ENCODE measurements at places on chromosomes 7 and 10.

- H3K4me3 ChIP-seq, result no peak overlapping the region
- no peak for DNase-seq
- no peak overlapping the region for H3K27ac ChIP-seq
- H3K36me3 ChIP-seq, result no peaks in the 10 kb centered on the region
Observed at GRCh38 chr7:132112657-132113056, 463.6 kb downstream of the PLXNA4 start.

GRCh38 chr7:149278396-149278795 is 16.4 kb downstream of the ZNF783 start:
- H3K27me3 ChIP-seq, result no peaks in the 10 kb centered on the region
- no peak overlapping the region for H3K4me3 ChIP-seq
- H3K4me1 ChIP-seq, result no peaks in the 10 kb centered on the region
- H3K36me3 ChIP-seq, result peaks cover 90% of the 10 kb centered on the region
- H3K27ac ChIP-seq, result no peak overlapping the region

DNA sequence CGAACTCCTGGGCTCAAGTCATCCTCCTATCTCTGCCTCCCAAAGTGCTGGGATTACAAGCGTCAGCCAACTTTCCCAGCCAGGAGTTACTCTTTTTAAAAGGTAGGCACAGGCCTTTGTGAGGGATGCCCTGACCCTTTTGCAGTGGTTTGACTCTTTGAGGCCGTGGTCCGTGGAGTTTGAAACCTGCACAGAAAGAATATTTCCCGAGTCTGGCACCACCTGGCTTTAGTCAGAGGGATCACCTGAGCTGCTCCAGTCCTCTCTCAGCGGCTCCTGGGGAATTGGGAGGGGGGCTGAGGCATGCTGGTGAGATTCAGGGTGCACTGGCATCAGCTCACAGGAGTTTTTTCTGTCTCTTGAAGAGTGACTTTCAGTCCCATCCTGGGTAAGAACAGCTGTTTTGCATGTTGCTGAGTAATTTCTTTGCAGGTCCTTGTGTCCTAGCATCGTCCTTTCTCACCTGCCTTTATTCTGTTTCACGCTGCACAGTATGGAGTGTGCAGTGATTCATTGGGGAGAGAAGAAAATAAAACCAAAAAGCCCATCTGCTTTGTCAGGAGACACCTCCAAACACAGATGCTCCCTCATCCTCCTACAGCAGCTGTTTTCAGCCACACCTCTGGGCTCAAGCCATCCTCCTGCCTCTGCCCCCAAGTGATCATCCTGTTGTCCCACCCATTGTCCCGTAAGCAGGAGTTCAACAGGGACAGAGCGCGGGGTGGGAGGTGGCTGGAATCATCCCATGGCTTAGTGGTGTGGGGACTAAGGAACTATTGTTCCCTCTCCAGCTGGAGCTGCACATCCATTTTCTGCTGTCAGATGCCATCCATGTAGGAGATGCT is 284.7 kb downstream of the CAMK1D start:
- no peak for DNase-seq
- no peak overlapping the region for H3K27ac ChIP-seq
- H3K27me3 ChIP-seq, result no peaks in the 10 kb centered on the region
- H3K36me3 ChIP-seq, result no peaks in the 10 kb centered on the region
- H3K4me3 ChIP-seq, result no peak overlapping the region
- peaks cover 18% of the 10 kb centered on the region for H3K4me1 ChIP-seq

- H3K36me3 ChIP-seq, result no peaks in the 10 kb centered on the region
- H3K4me3 ChIP-seq, result no peak overlapping the region
- H3K27me3 ChIP-seq, result no peaks in the 10 kb centered on the region
- peaks cover 10% of the 10 kb centered on the region for H3K4me1 ChIP-seq
Observed at GRCh38 chr7:133437544-133437943, 184.7 kb downstream of the EXOC4 start.

- H3K4me3 ChIP-seq, result no peak overlapping the region
- H3K36me3 ChIP-seq, result peaks cover 25% of the 10 kb centered on the region
- no peaks in the 10 kb centered on the region for H3K4me1 ChIP-seq
- no peak overlapping the region for H3K27ac ChIP-seq
Observed at GRCh38 chr7:4836206-4836661, 25.6 kb downstream of the PAPOLB start.

- H3K4me1 ChIP-seq, result no peaks in the 10 kb centered on the region
- no peak overlapping the region for H3K4me3 ChIP-seq
- no peaks in the 10 kb centered on the region for H3K27me3 ChIP-seq
- no peak for DNase-seq
- H3K27ac ChIP-seq, result peak overlapping the region; percentile 57
Observed at GRCh38 chr7:17600340-17600752, 301.9 kb downstream of the AHR start.
